ENCODE measurements at places on chromosomes 2 and 18.

GRCh38 chr2:96301865-96302264 lies 3.5 kb downstream of the SNRNP200 start:
- DNase-seq = no peak

DNA sequence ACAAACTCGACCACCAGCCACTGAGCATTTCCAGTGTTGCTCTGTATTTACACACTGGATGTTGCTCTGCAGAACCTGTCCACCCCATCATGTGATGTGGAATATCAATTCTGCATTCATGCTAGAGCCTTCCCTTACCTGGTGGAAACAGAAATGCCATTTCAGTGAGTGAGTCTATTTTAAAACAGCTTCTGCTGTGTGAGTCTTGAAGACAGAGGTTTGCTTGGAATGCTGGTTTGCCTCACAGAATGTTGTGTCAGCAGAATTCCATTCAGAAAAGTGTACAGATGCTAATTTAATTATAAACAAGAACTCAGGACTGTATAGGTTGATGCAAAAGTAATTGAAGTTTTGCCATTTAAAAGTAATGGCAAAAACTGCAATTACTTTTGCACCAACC lies 118.3 kb downstream of the MAP3K20 start:
- DNase-seq = no peak

GRCh38 chr2:30310955-30311354 lies 79.6 kb downstream of the LBH start:
- DNase-seq = no peak

DNA sequence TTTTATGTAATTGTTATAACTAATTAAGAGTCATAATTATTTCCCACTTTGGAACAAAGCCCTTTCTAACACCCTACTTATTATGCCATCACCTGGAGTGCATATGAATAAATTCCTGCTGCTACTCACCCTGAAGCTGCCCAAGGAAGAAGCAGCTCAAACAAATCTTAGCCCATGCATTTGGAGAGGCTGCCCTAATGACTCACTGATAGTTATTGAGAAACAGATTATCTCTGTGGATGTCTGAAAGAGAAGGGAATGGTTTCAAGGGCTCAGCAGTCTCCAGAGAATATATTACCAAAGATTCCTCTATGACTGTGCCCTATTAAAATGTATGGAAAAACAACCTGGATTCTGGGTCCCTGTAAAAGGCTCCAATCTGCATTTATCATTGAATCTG lies 81.0 kb downstream of the GPR39 start:
- DNase-seq = no peak

- DNase-seq = no peak
Observed at GRCh38 chr18:63003899-63004298, 288.6 kb downstream of the PHLPP1 start.

Data from naive thymus-derived CD8-positive, alpha-beta T cell (primary cell).